ENCODE measurements at places on chromosomes 7 and 10.

DNA sequence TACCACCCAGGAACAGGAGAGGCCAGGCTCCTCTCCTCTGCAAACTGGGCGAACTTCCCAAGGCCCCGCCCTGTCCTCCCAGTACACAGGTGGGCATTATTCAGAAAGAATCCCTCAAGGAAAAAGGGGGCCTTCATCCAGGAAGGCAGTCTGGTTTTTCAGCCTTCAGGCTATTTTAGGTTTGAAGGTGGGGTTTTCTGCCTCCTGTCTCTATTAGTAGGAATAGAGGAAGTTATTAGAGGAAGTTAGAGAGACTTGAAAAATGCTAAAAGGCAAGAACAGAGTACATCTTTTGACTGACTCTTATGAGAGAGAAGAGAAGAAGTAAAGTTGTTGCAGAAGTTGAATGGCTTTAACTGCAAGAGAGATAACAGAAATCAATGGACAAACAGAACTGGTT, 250.9 kb upstream of the SORCS1 start:
- DNase-seq: no peak

- DNase-seq: no peak
Measured at GRCh38 chr7:152399344-152399743, 36.5 kb downstream of the KMT2C start.

DNA sequence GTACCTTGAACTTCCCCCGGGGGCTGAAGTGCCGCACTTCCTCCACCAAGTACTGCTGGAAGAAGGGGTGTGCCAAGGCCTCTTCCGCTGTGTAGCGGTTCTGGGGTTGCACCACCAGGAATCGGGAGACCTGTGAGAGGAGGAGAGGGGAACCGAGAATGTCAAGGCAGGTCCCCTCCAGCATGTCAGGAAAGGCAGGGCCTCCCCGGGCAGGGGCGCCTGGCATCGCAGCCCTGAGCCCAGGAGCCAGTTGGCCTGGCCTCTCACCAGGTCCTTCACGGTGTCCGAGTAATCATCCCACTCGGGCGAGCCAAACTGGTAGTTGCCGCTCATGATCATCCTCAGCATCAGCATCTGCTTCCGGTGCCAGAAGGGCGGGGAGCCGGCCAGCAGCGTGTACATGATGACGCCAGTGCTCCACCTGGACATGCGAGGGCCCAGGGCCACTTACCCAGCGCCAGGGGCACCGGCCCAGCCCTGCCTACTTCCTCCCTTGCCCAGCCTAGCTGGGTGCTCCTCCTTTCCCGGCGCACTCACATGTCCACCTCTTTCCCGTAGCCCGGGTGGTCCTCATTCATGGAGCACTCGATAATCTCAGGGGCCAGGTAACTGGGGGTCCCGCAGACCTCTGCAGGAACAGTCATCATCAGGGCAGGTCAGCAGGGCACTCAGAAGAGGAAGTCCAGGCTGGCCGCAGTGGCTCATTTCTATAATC, 11.0 kb downstream of the PHKG1 start:
- no peak for DNase-seq

GRCh38 chr7:102122026-102122425, 164.6 kb upstream of the SH2B2 start:
- DNase-seq: no peak

DNA sequence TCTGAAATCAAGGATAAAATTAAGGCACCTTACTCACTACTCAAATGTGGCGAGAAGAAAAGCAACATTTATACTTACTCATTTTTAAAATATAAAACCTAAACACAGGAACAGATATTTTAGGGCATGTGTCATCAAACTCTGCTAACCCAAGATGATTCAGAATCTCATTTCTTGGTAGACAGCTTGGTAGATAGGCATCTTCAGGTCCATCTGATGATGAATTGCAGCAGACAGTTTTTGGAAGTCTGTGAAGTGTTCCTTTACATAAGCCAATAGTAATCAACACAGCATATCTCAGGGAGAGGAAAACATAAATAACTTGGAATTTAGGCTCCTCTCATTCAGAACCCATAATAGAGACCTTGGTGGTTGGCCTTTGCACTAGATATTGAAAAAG, 3.4 kb downstream of the HIPK2 start:
- DNase-seq: no peak

GRCh38 chr7:39310699-39311098, 255.5 kb upstream of the YAE1 start:
- DNase-seq: no peak

- DNase-seq: no peak
Measured at GRCh38 chr10:114604357-114605130, 53.5 kb downstream of the ABLIM1 start.

GRCh38 chr7:34718867-34719266, 60.8 kb downstream of the NPSR1 start:
- DNase-seq: no peak

GRCh38 chr10:133388973-133389818, 4.8 kb upstream of the MTG1 start:
- DNase-seq: peak; percentile 66

- DNase-seq: no peak
Measured at GRCh38 chr7:78306634-78307033, 508.1 kb downstream of the PHTF2 start.

- DNase-seq: no peak
Measured at GRCh38 chr7:44154703-44155102, 13.6 kb upstream of the MYL7 start.

- DNase-seq: no peak
Measured at GRCh38 chr7:69599286-69599954, 1.1 kb downstream of the AUTS2 start.

DNA sequence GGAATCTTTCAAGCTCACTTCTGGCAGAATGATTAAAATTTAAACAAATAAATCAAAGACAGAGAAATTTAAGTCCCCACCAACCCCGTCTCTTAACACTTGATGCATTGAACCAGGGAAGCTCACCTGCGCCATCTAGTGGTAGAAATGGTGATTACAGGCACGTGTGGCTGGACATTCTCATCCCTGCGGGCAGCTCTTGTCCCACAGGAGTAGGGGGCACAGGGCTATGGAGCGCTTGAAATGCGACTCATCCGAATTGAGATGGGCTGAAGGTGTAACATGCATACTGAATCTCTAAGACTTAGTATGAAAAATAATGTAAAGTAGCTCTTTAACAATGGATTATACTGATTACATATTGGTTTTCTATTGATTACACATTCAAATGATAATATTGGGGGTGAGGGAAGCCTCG, 24.8 kb upstream of the SLIT1 start:
- peak; percentile 28 for DNase-seq

DNA sequence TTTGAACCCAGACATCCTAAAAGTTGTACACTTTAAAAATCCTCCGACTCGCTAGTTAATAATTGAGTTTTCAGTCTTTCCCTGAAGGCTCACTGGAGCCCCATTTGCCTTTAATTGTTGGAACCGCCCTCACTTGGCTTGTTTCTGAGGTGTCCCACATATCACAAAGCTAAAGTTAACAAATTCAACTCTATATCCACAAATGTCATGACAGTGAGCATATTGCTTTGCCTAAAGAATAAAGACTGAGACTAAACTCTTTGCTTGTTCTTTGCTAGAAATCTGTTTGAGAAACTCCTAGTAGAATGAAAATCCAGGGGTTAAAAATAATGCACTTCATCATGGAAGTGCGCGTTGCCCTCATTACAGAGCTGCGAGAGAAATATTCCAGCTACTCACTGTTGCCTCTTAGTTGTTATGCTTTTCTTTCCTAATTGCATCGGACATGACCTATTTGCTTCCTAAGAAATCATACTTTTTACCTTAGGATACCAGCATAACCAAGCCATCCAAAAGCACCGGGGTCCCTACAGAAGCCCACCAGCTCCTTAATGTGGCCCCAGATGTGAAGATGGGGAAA, 752 bp downstream of the THSD7A start:
- no peak for DNase-seq

DNA sequence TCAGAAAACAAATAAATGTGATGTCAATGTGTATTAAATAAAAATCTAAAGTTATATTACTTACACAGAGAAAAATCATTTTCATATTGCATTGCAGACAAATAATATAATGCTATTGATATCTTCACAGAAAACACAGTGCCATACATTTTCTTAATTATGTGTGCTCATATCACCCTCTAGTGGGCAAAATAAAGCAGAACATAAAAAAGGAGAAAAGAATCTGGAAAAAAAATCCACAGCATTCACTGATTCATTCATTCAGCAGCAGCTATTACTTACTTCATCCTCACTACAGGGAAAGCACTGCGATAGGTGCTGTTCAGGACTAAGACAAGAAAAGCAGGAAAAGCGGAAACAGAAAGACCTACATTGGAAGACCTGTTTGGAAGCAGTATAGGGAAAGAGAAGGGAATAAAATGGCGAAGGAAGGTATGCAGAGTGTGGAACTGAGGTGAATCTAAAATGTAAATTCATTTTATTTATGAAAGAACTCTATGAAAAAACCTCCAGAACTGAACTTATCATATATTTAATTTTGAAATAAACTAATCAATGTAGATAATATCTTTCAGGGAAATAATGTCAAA, 73.2 kb downstream of the POT1 start:
- DNase-seq: no peak

DNA sequence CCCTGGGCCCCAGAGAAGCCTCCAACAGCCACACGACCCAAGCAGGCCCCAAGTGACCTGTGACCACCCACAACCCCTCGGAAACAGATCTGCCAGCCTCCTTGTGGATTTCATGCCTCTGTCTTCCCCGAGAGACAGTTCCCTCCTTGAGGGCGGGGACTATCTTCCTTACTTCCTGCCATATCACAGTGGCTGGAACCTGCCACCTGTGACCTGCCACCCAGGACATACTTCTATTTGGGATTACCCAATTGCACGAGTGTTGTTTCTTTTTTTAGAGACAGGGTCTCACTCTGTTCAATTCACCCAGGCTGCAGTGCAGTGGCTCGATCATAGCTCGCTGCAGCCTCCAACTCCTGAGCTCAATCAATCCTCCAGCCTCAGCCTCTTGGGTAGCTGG, 25.9 kb downstream of the TNRC18 start:
- no peak for DNase-seq

DNA sequence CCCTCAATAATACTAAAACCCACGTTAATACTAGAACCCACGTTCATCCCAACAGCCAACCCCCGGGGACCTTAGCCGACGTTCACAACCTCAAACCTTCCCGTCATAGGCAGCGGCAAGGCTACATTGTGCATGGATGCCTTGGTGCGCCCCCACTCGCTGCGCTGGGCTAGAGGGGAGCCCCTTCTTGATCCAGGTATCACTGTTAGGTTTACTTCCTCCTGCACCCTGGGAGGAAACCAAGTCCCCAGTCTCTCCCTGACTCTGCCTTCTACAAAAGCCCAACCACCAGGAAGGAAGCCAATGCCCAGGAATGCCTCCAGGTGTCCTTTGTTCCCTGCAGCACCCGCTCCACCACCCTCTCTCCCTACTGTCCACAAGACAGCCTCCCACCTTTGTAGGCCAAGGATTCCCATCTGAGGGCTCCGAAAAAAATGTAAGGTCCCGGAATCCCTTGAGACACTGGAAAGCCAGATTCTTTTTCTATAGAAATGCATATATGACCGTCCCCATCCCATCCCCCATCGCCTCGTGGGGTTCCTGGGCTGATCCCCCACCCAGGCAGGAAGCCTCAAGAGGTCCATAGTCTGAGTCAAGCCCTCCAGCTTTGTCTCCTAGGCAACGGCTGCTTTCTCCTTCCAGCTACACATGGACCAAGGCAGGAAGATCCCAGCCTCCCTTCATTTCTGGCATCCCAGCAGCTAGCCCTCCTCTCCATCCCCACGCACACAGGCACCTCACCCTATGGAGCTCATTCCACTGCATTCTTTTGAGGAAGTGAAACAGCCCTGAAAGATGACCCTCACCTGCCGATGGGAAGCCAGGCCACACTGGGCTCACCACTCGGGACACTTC, 25.2 kb downstream of the CTBP2 start:
- DNase-seq: no peak

DNA sequence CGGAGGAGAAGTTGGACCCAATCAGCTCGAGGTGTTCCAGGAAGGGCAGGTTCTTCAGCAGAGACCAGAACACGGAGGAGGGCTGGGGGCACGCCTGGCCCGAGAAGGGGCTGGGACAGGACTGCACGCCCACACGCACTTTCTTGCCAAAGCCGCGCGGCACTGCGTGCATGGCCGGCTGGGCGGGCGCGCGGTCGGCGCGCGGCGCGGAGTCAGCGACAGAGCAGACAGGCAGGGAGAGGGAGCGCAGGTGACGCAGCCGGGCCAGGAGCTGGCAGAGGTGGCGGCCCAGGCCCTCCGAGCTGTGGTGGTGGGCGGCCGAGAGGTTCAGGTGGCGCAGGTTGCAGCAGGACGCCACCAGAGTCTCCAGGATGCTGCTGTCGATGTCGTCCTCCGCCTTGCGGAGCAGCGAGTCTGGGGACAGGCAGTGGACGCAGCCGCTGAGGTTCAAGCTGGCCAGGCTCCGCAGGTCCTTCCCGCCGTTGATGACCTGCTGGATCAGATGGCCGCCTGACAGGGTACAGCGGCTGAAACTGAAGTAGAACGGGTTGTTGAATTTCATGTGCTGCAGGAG, 77.2 kb upstream of the TNRC18 start:
- no peak for DNase-seq

DNA sequence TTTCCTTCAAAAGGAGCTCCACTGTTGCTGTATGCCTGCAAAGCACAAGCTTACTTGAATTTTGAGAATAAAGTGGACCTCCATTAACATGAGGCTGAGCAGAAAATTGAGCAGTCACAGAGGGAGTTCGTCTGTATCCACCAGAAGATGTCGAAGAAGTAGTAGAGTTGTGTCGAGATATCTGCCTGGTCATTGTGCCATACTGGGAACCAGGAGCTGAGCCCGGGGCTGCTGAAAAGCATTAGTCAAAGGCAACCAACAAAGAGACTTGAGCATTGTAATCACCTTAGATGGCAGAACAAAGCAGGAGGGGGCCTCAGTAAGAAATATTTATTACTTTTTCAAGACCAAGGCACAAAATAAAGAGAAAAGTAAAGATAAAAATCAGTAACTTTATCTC, 61.5 kb downstream of the PDSS1 start:
- DNase-seq: no peak

DNA sequence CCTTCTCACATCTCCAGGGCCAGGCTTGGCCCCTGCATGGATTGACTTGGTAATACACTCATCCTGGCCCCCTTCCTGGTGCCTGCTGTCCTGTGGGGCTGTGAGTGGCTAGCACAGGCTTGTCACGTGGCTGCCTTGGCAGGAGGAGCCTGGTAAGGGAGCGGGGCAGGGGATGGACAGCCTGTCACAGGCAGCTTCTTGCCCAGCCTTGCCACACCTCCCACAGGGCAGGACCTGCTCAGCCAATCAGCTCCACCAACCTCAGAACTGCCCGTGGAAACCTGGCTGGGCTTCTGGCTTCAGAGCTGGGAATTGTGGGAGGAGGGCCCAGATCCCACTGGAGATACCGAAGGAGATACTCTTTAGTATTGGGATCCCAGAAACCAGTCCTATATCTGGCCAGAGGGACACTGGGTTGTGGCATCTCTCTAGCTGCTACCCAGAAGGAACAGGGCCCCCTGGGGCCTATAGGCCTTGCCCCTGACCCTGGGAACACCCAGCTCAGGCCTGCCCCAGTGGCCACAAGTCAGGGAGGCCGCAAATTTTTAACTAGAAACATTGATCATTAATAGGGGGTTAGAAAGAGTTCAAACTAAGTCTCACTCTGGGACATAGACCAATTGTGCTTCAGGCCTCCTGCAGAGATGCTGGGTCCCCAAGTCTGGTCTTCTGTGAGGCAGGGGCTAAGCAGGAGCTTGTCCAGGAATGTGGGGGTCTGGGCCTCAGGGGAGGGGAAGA, at the start of gene HOGA1:
TSS of gene HOGA1 (plus strand) at position 330 of the 738 bp plus-strand sequence. CDS start at position 645, 315 bp downstream.
- DNase-seq: no peak

Measured in CD4-positive, alpha-beta T cell treated with Interferon gamma for 1 hour (primary cell).